ENCODE measurements at places on chromosomes 3 and 15.

GRCh38 chr3:30495172-30496065 is 111.0 kb upstream of the TGFBR2 start:
- no peak for DNase-seq

DNA sequence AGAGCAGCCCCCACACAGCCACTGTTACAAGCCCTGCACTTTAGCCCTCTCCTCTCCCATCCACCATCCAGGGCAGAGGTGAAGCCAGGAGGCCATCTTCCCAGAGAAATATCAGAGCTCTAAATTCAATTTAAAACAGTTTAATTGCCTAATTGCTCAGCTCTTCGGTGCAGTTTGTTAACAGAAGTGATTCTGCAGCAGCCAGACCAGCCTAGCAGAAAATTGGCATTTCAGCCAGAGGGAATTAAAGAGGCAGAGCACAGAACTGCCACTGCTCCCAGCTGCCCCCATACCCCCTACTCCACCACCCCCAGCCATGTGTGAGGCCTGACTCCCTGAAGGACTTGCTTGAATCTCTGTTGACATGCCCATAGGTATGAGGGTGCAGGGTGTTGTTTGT is 38.5 kb downstream of the TPRA1 start:
- DNase-seq = no peak

DNA sequence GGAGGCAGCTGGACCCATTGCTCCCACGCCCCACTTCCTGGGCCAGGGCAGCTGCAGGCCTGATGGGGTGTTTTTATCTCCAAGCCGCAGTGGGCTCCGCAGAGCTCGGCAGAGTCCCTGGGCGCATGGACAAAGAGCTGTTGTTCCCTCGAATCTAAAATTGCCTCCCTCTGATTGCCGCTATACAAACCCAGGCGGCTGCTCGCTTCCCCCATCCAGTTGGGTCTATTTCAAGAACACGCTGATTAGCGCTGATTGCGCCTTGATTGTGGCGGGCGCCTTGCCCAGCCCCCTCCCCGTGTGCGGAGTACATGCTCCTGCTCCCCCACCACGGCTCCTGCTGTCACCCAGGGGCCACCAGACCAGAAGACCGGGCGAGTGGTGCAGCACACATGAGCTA is 43.4 kb upstream of the SLC6A1 start:
- no peak for DNase-seq

- no peak for DNase-seq
Observed at GRCh38 chr3:147701195-147701594, 292.0 kb downstream of the ZIC1 start.

- no peak for DNase-seq
Observed at GRCh38 chr3:66473181-66473580, 27.6 kb downstream of the LRIG1 start.

GRCh38 chr3:7737263-7737662 is 764.4 kb upstream of the LMCD1 start:
- DNase-seq = no peak

DNA sequence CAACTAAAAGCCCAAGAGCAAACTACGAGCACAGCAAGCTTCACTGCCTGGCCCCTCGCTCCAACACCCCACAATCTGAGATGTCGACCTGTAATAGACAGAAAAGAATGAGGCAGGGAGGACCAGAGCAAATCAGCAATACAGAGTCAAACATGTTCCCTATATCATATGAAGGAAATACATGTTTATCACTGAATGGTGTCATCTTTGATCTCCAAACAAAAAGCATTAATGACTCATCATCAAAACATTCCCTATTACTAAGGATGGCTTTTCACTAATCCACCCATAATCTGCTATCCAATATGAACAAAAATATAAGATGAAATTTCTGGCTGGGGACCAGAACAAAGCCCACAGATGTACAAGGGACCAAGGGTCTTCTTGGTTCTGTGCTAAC is 34.7 kb downstream of the MYO5A start:
- no peak for DNase-seq

GRCh38 chr15:68526269-68526668 is 52.5 kb upstream of the CORO2B start:
- DNase-seq = no peak

- DNase-seq = no peak
Observed at GRCh38 chr3:135918600-135918999, 46.9 kb upstream of the PPP2R3A start.

- DNase-seq = no peak
Observed at GRCh38 chr3:46874430-46874829, 3.1 kb upstream of the PTH1R start.

GRCh38 chr15:76614725-76615124 is 278.2 kb downstream of the ISL2 start:
- DNase-seq = no peak

DNA sequence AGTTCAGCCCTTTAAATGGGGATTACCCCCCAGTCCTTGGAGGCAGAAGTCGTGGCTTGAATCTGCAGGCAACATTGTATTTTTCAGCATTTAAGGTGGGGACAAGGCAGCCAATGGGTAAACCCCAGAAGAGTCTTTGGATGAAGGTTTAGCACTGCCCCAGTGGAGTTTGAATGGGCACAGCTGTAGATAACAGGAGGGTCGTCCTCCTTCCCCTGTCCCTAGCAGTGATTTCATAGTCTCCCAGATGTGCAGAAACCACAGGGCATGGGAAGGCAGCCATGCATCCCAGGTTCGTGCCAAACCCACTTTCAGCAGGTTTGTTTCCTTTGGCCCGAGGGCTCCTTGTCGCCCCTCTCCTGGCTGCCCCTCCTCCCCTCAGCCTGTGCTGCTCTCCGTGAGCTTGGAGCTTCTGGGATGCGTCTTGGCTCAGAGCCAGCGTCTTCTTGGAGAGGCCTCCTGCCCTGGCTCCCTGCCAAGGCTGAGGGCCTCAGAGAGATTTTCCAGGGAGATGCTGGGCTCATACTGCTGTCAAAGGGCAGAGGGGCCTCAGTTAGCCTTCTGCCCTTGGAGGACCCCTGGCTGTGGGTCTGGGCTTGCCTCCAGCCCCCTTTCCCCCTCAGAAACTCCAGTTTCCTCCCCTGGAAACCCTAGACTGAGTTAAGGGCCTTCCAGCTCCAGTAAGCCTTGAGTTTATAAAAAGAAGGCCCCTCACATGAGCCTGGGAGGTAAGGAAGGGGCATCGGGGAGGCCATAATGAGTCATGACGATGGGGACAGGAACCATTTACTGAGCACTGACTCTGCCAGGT is 48.9 kb upstream of the POLG start:
- no peak for DNase-seq

DNA sequence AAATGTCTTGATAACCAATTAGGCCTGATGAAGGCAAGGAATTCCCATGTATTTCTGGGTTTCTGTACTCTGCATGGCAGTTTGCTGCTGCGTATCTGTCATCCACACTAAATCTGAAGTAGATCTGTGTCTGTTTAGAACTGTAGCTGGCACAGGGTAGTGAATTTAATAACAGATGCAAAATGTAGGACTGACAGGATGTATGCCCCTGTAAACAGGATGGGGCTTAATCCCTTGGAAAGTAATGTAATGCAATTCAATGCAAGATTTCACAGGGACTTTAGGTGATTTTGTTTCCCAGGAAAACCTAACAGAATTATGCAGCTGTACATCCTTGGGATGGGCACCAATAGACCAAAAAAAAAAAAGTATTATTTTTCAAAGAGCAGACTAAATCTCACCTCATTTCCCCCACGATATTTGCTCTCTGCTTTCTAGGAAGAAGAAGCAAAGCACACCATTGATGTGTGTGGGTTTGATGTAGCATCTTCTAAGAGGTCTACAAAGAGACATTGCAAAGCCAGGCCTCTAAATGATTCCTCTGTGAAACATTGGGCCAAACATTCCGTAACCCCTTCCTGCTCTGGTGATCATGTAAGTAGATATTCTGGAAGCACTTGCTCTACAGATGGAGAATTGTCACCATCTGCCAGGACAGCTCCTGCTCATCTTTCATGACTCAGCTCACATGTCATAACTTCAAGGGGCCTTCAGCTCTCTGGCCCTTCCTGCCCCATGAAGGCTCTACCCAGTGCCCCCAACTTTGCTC is 464.3 kb upstream of the RGMA start:
- DNase-seq = no peak

DNA sequence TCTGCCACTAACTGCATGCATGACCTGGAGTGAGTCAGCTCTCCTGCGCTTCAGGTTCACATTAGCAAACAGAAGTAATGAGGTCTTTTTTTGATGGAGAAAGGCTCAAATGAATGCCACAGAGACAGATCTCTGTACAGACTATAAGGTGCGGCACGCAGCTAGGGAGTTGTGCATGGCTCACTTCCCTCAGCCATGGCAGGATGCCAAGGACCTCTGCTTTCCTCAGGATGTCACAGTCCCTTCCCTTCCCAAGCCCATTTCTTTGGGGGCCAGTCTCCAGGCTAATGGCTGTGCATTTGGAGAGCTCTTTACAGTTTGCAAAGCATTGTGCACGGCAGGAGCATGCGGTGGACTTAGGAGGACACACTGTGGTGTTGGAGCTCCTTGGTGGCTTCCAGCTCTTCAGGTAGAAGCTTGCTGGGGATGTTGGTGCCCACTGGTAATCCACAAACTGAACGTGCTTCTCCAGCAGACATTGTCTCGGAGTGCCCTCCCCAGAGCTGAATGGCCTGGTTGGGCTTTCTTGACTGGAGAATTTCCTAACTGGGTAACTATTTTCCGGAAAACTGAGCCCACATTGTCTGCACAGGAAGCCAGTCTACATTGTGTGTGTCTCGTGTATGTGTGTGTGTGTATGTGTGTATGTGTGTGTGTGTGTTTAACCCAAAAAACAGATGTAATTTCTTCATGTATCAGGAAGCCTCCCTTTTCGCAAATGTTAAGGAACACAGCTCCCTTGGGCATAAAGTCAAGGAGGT is 172.5 kb upstream of the TLE3 start:
- DNase-seq = no peak

- no peak for DNase-seq
Observed at GRCh38 chr3:124563376-124563775, 166.9 kb upstream of the UMPS start.

GRCh38 chr3:123096731-123097130 is 29.9 kb downstream of the PDIA5 start:
- no peak for DNase-seq

DNA sequence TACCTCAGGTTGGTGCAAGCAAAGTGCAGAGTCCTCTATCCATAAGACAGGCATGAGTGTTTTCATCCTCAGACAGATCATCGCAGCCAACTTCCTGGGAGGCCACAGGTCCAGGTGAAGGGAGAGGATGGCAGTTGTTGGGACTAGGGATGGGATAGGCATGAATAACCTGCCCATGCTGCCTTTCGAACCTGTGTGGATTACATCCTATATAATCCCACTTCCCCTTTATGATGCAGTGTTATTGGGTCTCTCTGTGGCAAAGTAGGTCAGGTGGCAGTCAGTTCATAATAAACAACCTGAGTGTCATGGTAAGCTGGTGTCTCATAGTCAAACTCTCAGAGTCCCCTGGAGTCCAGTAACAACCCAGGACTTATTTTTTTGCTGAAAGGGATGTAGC is 40.4 kb downstream of the CCR3 start:
- DNase-seq = no peak

DNA sequence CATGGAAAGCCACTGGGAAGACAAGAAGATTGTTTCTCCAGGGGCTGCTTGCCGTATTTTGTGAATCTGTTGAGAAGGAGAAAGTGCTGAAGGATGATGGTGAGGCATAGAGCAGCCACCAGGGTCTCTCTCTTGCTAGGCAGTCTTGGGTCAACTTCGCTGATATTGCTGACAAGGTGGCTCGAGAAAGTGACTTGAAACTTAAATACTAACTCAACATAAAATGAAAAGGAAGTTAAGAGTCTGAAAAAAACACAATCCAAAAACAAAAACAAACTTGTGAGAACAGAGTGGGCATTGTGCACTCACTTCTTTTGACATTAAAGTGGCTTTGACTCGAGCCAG is 90.1 kb downstream of the CHST2 start:
- no peak for DNase-seq

DNA sequence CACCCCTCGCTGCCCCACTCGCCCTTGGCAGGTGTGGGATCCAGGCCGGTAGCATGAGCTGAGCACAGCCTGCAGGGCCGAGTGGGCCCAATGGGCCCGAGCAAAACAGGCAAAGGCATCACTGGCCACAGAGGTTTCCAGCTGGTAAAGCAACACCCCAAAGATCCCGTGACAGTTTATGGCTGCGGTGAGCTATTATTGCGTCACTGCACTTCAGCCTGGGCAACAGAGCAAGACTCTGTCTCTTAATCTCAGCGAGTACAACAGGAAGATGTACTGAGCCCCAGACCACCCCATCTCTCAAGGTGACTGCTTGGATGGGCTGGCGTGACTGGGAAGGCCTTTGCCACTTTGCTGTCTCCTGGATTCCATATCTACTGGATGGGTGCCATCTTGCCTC is 4.3 kb downstream of the JMJD7 start:
- no peak for DNase-seq

DNA sequence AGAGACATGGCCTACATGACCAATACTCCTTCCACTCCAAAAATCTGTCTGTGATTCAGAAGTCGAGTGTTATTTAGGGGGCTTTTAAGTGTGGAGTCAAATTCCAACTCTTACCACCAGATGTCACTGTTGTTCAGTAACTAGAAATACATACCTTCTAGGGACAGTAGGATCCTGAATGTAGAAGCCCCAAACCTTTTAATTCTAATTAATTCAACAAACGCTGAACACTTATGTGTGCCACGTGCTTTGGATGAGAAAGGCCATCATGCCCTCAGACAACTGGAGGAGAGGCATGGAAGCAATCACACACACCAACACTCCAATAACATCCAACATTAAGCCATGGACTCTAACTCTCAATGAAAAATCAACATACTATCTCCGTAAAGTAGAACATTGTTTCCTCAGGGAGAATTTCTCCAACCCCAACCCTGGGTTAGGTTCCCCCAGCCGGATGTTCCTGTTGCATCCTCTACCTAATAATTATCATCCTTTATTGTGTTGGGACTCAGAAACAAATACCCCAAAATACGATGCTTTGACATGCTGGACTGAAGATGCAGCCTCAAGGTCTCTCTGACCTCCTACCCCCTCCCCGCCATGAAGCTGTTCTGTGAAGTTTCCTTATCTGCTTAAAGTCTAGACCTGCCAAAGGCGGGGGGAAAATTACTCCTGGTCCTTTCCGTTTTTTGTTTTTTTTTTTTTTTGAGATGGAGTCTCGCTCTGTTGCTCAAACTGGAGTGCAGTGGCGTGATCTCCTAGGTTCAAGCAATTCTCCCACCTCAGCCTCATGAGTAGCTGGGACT is 8.0 kb upstream of the CCDC13 start:
- no peak for DNase-seq

DNA sequence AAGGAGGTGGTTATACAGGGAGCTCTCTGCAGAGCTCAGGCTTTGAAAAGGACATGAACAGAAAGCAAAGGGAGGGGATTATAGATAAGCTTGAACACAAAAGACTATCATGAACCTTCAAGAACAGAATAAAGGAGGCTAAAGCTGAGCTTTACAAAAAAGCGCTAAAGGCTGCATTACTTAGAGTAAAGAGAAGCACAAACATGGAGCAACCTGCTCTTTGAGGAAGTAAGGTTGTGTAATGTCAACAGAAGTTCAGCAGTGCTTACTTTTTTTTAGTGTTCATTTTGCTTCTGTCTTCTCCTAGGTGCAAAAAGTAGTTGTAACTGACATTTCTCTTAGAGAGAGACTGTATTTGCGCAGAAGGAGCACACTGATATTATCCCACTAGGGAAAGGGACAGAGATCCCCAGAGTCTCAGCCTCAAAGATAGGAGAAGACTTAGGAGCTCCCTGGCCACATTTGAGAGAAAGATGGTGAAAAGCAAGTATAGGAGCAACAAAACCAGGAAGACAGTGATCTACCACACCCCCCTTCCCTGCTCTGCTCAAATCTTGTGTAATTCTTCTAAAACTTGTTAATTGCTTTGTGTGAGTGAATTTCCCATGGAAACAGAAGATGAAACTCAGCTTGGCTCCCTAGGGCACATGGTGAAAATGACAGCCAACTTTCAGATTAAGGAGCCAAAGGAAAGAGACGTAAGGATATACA is 54.7 kb downstream of the QTRT2 start:
- DNase-seq = no peak
